Activated B cell treated with CpG ODN at 0.5 μM for 24 hours (primary cell): ENCODE measurements at places on chromosomes 12 and 14. TPM values are rescaled to one million over a fixed set of nuclear protein-coding genes. Genes with fewer than 3 reads are reported as not detected.

The NFE2 gene
- total RNA-seq: not detected in 2 replicates

The SERPINA10 gene
- total RNA-seq: not detected in 2 replicates

The NKX2-1 gene
- total RNA-seq: not detected in 2 replicates

The FAM222A gene
- total RNA-seq: 0.73 and 1.6 TPM in 2 replicates

The SPIC gene
- 0.27 and 0.37 TPM in 2 replicates for total RNA-seq

GRCh38 chr14:74832849-74833248, 43.1 kb downstream of the PROX2 start:
- DNase-seq: no peak
- H3K36me3 ChIP-seq: peaks cover 39% of the 10 kb centered on the region
- H3K27me3 ChIP-seq: no peaks in the 10 kb centered on the region
- no peak overlapping the region for H3K4me3 ChIP-seq

The B4GALNT1 gene
- total RNA-seq: 0.31 and 0.51 TPM in 2 replicates

The TAS2R10 gene
- 0.27 and 0.44 TPM in 2 replicates for total RNA-seq
